ENCODE measurements at places on chromosomes 5 and 9. TPM values are rescaled to one million over a fixed set of nuclear protein-coding genes. Genes with fewer than 3 reads are reported as not detected.
A peak's percentile ranks its signal among the peaks of the same experiment; 100 is the strongest.

DNA sequence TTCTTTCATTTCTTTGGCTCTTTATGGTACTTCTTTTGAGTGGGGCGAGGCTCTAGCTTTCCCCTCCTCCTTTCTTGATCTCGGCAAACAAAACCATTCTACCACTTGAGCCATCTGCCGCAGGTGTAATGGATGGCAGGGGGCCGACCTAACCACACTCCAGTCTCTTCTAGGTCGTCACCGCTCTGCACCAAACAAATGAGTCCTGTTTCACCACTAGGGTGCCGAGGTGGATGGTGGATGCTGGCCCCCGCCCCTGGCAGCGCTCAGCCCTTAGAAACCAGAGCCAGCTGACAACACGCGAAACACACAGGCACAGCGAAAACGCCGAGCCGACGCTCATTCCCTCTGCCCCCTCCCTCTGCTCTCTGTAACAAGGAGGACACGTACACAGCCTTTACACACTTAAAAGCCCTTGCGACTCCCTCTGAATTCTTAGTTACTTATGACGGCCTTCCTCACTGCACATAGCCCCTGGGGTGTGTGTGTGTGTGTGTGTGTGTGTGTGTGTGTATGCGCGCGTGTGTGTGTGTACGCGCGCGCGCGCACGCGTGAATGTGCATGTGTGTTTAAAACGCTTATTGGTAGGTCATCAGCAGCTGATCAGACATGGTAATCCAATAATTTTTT, 199.4 kb downstream of the MEF2C start:
- DNase-seq = peak; percentile 60

GRCh38 chr9:110922145-110922544, 116.1 kb downstream of the LPAR1 start:
- DNase-seq = no peak

- DNase-seq = no peak
These were observed 490.3 kb downstream of the ARHGEF28 start for GRCh38 chr5:74116266-74116665.

GRCh38 chr9:136697146-136697820, 10.0 kb upstream of the AGPAT2 start:
- DNase-seq = no peak

The FAM81B gene
- not detected for total RNA-seq
